SHP77 (cell line): ENCODE measurements at places on chromosomes 2 and 18.

DNA sequence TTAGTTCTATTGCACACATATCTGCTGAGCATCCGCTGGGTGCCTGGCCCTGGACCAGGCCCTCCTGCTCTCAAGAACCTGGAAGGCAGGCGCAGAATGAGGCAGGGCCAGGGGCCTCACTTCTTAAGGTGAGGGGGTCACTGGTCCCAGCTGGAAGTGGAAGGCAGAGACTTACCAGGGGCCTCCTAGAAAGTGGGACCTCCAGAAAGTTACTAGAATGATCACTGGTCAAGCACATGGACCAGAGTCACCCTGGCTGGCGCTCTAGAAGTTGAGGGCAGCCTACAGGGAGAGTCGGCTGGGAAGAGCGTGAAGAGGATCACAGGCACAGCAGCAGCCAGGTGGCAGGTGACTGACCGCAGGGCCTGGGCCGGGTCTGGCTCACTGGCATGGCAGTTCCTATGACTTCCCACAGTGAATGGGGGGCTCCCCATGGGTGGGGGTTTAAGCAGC is 26.1 kb upstream of the MAL start:
- DNase-seq = no peak

GRCh38 chr2:139746901-139747300 is 966.7 kb upstream of the NXPH2 start:
- no peak for DNase-seq

- peak; percentile 79 for DNase-seq
These were observed 27.1 kb upstream of the FZD5 start for GRCh38 chr2:207796585-207797350.

DNA sequence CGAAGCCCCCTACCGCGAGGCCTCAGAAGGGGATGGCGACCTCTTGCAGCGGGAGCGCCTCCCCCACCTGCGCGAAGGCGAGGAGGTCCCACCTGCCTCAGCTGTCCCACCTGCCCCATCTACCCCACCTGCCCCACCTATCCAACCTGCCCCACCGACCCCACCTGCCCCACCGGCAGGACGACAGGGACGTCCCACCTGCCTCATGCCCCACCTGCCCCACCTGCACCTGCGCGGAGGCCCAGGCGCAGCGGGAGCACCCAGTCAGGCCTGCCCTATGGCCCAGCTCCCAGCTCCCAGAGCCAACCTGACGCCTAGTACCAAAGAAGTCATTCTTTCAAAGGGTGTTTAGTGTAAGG is 489.1 kb upstream of the SMIM21 start:
- no peak for DNase-seq

- DNase-seq = no peak
These were observed 165.3 kb upstream of the TFPI start for GRCh38 chr2:187719510-187719909.

DNA sequence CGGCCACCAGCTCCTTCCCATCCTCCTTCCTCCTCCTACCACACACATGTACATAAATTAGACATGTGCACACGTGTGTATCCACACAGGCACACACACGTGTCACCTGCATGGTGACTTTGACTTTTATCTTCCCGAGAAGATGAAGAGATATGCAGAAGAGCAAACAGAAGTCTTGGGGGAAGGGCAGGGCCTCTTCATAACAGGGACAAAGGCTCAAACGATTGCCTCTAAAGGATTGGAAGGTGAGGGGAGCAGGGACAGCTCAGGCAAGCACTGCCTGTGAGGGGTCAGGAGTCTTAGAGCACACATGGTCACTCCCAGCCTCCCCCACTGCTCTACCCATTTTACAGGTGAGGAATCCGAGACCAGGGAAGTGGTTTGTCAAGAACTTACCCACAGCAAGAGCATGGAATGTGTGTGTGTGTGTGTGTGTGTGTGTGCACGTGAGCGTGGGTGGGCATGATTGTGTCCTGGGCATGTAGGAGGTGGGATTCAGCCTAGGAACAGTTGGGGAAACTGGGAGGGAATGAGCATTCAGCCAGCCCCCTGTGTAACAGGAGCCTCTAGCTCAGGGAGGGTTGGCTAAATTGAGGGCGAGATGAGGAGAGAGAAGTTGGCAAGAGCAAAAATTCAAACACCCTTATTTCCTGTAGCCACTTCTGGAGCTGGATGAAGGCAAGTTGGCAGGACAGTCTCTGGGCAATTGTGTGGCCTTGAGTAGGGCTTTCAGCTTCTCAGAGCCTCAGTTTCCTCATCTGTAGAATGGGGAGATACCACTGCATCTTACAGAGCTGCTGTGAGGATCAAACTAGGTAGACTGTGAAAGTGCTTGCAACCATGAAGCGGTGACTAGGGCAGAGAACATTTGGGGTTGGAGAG is 24.2 kb downstream of the CIB4 start:
- no peak for DNase-seq

DNA sequence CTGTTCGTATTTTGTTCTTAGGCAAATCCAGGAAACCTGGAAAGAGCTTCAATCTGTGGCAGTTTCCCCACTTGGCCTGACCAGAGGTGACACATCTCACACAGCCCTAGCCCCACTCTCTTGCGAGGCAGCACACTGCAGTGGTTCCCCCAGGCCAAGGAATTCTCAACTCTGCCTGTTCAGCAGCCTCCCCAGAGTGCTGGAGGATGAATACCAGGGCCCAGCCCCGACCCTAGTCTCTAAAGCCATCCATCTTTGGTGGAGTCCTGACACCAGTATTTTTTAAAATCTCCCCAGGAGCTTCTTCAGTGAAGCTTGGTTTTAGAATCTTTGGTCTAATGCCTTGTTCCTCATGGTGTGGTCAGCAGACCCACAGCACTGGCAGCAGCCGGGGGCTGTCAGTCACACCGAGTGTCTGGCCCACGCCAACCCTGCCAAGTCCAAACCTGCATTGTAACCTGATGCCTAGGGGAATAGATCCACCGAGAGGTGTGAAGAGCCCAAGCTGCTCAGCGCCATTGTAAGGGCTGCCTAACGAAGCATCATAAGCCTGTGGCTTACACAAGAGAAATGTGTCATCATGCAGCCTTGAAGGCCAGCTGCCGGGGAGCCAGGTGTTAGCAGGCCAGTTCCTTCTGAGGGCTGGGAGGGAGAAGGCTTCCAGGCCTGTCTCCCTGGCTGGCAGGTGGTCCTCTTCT is 428.7 kb upstream of the ID2 start:
- DNase-seq = peak; percentile 98

DNA sequence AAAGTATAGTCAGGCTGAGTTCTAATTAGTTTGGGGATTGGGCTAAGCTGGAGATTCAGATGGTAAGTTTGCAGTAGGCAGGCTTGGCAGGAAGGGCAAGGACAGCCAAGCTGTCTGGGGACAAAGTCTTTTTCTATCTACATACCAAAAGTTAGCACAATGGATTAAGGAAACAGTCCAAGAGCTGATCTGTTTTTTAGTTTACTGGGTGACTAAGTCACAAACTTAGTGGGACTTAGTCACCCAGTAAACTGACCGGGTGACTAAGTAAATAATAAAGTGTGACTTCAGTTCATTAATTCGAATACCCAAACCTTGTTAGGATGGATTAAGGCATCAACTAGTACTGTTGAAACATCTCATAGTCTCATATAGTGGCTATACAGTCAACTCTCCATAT is 1386.0 kb upstream of the CELF4 start:
- no peak for DNase-seq

GRCh38 chr2:113278073-113278741 is 514 bp downstream of the PAX8 start:
- DNase-seq = no peak

- no peak for DNase-seq
These were observed 65.8 kb upstream of the EDAR start for GRCh38 chr2:109054865-109055264.

GRCh38 chr2:233981574-233982420 is 64.6 kb downstream of the TRPM8 start:
- DNase-seq = no peak

GRCh38 chr2:193783681-193784080 is 1588.9 kb upstream of the TMEFF2 start:
- no peak for DNase-seq

DNA sequence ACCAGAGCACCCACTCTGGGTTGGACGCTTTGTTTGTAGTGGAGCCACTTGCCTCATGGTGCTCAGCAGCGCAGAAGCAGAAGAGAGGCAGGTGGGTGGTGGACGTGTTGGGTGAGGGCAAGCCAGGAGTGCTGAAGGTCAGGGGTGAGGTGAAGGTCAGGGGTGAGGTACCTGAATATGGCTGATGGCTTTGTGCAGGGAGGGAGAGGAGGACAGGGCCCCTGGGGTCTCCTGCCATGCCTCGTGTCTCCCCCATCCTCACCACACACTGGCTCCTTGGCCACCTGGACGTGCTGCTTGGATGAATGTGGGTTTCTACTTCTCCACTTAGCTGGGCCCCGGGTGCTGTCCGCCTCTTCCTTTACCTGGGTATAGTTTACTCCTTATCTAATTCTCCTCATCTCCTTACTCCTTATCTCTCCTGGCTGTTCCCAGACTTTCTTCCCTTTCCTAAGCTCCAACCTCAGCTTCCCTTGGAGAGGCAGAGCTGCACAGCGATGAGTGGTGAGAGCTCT is 68.1 kb downstream of the DYSF start:
- no peak for DNase-seq

DNA sequence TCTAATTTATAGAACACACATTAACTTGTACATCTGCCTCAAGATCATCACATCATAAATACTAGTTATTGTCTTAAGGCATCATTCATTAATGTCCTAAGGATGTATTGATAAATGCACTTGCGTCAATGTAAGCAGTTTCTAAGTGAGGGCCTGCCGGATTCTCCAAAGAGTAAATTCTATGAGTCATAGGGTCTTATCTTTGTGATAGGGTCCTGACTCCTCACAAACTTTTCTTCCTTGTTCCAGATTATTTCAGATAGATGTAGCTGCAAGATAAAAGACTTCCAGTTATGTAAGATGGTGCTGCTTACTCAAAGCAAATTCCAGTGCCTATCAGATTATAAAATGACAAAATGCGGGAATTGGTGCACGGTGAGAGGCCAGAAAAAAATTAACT is 315.0 kb upstream of the SLC39A10 start:
- DNase-seq = no peak

- DNase-seq = no peak
These were observed 283.6 kb downstream of the TMX3 start for GRCh38 chr18:68431111-68431921.

DNA sequence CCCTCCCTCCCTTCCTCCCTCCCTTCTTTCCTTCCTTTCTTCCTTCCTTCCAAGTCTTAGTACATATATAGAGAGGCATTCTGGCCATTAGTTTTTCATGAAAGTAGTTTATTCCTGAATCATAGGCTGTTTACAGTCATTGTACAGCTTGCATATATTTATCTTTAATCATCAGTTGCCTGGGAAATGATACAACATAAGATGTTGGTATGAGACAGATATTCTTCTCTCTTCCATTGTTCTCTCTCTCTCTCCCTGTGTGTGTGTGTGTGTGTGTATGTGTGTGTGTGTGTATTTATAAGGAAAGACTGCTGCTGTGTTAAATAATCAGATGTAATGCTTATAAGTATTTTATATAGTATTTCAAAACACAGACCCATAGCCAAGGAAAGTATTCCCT is 289.8 kb upstream of the UBE2E3 start:
- DNase-seq = no peak

DNA sequence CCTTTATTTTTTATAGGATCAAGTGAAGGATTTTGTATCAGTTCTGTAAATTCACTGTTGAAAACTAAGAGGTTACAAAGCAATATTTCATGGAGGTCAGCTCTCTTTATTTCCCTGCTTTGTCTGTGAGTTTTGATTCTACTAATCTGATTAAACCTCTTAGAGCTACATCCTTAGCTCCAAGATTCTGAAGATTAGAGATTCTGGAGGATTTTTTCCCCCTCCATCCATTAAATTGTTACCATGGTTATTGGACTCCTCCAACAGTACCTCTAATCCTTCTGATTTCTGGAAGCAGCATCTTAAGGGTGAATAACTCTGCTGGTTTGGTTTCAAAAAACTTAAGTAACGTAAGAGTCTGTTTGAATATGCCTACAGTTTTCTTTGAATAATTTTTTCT is 110.0 kb downstream of the TANC1 start:
- DNase-seq = no peak
